ENCODE measurements at places on chromosomes 5 and 9.

GRCh38 chr9:136424750-136425362 is 14.4 kb downstream of the PMPCA start:
- DNase-seq = no peak

DNA sequence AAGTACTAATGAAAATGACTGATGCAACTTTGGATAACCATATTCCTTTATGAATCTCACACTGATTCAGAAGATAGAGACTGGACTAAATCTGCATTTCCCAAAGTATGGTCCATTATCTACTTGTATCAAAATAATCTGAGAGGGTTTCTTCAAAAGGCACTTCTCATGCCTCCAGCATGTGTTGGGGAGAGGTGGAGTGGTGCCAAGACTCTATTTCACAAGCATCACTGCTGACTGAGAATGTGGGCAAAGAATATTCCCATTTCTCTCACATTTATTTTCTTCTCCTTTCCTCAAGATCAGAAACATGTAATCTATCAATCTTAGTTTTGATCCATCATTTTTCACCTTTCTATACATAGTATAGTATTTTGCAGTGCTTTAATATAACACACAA is 135.4 kb downstream of the GABRB2 start:
- no peak for DNase-seq

GRCh38 chr5:106574820-106575219 is 1095.9 kb downstream of the EFNA5 start:
- DNase-seq = no peak

DNA sequence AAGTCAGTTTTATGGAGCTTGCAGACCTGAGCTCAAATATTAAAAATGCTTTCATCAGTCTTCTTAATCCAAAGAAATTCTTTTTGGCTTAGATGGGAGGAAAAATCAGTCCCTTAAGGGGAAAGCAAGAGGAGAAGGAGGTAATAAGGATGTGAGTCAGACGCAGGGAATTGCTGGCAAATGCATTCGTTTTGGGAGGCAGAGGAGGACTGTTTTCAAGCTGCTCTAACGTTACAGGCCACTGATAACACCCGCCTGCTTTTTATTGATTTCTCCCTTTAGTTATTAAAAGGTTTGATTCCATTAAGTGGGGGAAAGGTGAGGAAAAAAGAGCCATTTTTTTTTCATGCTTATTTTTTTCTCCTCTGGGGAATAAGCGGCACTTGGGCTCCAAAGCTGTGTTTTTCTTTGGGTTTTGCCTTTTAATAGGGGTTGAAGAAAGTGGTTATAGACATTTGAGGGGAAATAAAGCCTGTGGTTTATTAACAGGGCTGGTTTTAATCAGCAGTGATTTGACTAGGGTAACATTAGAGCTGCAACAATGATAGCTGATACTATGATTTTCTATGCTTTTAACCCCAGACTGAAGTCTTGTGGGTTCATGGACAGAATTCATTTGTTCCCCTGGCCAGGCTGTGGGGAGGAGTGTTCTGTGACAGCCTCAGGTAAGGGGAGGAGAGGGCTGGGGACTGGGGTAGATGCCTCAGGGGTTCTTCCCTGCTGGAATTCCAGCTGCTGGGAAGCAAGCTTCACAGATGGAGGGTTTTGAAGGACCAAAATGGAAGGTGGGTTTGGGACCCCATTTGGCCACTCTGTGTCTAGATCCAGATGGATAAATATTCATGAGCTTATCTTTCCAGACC is 225.2 kb downstream of the GAS1 start:
- DNase-seq = no peak

DNA sequence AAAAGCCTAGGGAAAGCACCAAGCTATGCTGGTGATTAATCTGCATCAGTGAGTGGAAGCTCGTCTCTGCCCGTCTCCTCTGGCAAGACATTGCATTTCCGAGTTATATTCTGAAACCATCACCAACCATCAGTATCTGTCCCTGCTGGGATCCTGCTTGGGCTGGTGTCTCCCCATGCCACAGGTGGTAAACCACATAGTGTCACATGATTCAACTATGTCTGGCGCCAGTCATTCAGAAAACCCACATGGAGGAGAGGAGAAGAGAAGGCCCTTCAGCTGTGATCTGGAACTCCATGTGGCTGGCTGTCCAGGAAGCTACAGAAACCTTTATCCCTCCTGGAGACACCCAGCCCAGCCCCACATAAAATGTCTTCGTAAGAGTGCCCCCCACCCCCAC is 4.8 kb downstream of the IL9 start:
- DNase-seq = no peak
